ENCODE measurements at places on chromosomes 3 and 15. TPM values are rescaled to one million over a fixed set of nuclear protein-coding genes. Genes with fewer than 3 reads are reported as not detected.

- no peak for DNase-seq
Measured at GRCh38 chr3:145820170-145820569, 340.8 kb downstream of the PLOD2 start.

DNA sequence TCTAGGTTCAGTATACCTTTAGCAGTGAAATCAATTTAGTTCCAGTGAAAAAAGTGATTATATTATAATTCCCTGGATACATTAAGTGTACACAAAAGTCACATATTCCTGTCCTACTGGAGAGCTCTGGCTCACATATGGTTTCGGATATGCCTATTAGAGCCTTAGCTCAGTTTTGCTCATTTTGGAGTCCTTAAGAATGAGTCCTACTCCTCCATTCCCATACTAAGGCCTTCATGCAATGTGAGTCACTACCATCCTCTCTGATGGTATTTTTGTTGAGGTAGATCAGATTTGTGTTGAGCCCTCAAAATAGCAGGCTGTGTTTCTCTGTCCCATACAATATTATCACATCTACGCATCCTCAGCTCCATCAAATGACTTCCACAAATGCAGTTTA, 294.2 kb upstream of the COL8A1 start:
- no peak for DNase-seq

DNA sequence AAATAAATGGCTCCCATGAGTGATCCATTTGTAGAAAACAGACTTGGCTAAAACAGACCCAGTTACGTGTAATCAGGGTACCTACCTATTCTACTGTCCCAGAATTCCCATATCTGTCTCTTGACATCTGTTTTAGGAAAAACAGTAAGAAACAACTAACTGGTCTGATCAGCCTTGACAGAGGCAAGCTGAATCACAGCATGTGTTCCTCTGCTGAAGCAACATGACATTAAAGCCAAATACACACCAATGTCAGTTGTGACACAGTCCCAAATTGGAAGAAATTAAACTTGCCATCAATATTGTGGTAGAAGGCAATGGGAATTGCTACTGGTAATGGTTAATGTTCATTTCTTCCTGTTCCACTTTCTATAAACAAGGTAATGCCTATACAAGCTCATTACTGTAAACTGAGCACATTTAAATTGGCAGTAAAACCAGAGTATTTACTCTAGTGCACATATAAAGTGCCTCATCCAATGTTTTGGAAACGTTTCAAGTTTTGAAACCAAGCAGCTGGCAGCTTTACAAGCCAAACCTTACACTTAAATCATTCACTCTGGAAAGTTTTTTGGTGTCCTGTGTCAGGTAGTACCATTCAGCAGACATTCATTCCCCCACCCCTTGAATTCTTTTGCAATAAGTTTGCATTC, 27.0 kb downstream of the ALDH1A2 start:
- no peak for DNase-seq

DNA sequence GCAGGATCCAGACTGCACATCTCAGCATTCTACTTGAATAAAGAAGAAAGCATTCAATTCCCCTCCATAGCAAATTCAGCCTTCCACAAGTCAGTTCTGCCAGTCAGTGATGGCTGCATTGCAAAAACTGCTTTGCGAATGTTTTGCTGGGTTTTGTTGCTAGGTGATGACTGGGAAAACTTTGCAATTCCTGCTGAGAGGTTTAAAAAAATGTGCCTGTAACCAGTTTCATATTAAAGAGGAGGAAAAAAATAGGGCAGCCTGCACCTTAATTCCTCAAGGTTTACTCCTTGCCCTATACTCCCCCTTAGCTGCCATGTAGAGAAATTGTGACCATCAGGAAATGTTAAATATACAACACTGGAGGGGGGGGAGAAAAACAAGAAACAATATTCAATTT, 225.6 kb upstream of the ATP11B start:
- DNase-seq, result peak; percentile 67

DNA sequence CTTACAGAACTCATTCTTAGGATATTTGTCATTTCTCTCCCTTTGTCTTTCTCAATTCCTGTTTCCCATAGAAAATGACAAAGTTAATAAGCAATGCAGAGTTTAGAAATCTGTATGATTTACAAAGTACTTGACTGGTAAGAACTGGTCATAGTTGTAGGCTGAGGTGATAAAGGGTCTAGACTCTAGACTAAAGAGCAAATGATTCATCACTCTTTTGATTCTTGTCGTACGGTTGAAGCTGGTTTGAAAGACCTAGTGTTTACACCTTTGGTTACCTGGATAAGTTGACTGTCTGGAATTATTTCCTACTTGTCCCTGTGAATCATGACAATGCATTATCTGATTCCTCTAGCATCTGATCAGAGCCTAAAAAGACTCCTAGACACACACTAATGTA, 58.9 kb upstream of the TP63 start:
- no peak for DNase-seq

- DNase-seq, result no peak
Measured at GRCh38 chr3:159938714-159939113, 49.9 kb upstream of the IL12A start.

ITGB5 gene
- total RNA-seq, result 269 TPM
